Fibroblast of mammary gland (primary cell): ENCODE measurements at places on chromosomes 2 and 18.

DNA sequence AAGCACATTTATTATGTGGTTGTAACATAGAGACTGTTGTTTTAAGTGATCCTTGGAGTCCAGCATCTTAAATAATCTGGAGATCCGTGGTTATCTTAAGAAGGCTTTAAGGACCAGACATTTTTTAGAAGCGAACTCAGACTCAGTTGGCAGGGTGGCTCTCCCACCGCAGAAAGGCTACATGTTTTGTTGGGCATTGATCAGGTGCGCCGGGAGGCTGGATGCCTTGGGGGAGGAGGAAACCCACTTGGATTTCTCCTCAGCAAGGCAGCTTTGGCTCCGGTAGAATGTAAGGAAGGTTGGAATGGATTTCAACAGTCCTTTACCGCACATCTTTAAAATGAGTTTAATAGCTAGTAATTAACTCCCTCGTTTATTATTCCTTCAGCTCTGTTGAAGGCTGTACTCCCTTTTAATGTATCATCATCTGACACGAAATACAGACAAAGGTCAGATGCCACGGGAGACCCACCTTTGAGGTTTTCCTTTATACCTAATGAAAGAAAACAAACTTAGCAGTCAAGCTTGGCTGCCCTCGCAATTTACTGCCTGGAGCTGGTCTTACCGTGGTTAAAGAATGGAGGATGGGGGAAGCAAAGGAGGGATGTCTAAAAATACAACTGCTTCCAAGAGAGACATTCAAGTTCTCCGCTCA is 1.2 kb downstream of the TMEM200C start:
- no peak for DNase-seq

DNA sequence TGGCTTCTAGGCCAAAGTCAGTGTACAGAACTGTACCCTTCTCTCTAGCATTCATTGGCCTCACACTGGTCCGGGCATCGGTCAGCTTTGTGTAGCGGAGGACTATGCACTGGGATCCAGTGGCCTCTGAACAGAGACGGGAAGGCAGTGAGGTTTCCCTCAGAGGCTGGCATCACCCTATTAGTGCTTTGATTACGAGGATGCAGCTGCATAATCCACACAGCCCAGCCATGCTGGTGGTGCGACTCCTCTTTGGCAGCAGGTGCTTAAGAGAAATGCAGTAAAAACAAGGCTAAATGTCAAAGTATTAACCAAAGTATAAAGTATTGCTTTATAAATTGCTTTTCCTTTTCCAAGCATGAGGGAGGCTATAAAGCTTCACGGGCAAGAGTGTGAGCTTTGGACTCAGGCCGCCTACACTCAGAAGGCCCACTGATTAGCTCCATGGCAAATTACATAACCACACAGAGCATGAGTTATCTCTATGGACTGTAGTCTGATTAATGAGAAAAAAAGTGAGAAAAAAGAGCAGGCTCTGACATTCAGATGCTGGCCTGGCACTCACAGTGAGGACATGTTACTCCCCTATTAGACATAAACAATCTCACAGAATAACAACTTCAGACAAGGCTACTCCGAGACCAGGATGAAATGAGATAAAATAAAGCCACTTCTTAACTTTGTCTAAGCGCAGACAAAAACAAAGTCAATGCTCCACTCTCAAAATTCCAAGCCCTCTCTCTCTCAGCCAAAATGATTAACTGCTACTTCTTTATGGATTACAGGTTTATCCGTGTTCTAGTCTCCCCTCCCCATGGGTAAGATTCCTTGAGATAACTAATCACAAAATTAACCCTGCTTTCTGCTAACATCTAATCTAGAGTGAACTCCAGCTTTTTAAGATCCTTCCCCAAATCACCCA is 6.4 kb upstream of the CRYGC start:
- no peak for DNase-seq

- DNase-seq = peak; percentile 22
These were observed 675 bp downstream of the FZD5 start for GRCh38 chr2:207768866-207769596.

DNA sequence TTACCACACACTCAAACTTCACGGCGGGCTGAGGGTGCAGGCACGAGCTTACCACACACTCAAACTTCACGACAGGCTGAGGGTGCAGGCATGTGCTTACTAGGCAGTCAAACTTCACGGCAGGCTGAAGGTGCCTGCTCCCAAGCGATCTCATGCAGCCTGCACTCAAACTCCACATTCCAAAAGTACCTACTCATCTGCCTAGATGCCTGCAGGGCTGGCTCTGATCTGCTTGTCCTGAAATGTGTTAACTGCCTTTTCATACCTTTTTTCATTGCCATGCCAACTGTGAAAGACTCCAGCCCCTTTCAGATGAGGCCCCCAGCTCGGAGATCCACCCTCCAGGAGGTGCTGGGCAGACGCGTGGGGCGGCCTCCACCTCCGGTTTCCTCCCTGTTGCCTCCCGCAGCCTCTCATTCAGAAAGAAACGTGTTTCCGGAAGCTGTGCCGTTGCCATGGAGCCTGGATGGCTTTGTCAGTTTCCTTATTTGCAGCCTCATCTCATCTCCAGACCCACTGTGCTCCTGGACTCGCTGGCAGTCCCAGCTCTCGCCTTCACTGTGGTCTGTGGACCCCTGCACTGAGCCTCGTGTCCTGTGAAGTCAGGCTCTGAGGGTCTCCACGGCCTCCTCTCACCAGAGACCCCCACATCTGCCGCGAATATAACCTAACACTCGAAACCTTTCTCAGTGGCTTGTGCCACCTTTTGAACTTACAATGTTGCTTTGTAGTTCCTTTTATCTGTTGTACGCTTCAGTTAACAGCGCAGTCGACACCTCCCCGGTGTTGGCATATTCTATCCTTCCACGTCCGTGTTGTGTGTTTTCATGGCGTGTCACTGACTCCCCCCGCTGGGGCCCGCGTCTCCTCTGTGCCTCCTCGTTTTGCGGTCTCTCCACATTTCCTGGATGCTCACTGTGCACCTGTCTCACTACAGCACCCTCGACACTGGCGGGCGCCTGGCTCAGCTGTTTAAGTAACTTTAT is 106.1 kb upstream of the ALKAL2 start:
- no peak for DNase-seq

- no peak for DNase-seq
These were observed 381.8 kb upstream of the POU3F3 start for GRCh38 chr2:104472076-104472475.

DNA sequence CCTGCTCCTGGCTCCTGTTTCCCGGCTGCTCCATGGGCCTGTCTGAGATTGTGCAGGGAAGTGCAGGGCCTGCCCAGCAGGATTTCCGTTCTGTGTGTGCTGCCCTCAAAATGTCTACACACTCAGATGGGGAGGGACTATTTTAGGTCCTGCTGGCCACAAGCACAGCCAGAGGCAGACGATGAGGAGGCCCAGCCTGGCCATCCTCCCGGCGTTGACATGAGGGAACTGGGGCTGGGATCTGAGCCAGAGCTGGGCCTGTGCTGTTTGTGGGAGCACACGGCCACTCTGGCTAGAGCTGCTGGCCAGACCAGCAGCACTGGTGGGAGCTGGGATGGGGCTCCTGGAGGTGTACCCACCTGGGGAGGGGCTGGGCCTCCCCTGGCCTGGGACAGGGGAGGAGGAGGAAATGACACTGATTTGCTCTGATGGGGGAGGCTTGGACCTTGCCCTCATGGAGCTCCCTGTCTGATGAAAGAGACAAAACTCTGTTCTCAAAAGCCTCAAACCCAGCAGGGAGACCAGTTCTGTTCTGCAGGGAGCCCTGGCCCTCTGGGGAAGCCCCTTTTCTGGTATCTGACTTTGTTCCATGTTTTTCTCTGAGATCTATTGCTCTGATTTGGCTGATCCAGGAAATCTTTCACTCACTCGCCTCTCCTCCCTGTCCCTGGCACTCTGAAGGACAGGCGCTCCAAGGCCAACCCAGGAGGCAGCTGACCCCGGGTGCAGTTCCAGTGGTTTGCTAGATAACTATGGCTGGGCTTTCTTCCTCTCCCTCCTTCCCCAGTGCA is 161.8 kb downstream of the DYSF start:
- peak; percentile 56 for DNase-seq

DNA sequence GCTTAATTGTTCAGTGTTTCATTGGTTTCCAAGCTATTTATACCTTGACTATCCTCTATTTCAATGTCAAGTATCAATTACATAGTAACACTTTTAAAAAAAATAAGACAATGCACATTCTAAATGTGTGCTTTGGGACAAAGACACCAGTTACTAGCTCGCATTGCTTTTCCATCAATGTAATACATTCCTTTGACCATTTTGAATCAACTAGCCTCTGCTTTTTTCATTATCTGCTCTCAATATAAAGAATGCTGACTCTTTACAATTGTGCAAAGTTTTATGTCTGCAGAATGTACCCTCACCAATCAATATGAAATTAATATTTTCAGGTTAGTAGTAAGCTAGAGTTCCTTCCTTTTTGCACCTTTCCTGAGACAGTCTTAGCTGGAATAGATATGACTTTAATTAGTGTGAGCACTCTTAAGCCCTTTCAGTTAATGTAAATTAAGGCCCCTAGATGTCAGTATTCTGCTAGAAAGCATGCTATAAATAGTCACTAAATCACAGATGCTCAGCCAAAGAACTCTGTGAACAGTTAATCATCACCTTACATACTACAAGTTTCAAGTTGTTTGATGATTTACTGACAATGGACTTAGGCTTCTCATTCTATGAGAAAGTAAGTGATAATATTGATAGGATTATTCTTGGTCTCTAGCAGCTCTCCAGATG is 413.6 kb downstream of the PTH2R start:
- DNase-seq = no peak

DNA sequence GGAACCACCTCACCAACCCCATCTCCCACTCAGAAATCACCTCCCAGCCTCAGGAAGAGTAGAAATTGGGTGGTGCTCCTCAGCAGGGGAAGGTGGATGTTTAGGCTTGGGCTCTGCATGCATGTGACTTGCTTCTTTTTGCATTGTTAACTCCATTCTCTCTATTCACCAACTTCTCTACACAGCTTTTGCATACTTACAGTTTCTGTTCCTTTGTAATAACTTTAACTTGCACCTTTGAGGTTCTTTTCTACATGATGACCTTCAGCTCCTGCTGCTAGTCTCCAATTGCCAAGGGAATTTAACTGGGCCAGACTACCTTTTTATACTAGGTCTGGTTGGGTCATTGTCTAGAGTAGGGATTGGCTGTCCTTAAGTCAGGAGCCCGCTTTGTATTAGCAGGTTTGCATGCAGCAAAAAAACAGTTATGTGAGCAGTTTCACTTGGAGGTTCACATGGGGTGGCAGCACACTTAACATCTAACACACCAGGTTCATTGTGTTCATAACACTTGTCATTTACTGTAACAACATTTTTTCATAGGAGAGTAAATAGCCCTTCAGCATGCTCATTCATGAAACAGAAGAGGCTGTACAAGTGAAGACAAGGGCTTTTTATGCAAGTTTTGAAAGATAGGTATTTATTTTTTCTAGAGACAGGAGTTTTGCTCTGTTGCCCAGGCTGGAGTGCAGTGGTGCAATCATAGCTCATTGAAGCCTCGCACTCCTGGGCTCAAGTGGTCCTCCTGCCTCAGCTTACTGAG is 12.0 kb downstream of the MRPL35 start:
- DNase-seq = no peak

DNA sequence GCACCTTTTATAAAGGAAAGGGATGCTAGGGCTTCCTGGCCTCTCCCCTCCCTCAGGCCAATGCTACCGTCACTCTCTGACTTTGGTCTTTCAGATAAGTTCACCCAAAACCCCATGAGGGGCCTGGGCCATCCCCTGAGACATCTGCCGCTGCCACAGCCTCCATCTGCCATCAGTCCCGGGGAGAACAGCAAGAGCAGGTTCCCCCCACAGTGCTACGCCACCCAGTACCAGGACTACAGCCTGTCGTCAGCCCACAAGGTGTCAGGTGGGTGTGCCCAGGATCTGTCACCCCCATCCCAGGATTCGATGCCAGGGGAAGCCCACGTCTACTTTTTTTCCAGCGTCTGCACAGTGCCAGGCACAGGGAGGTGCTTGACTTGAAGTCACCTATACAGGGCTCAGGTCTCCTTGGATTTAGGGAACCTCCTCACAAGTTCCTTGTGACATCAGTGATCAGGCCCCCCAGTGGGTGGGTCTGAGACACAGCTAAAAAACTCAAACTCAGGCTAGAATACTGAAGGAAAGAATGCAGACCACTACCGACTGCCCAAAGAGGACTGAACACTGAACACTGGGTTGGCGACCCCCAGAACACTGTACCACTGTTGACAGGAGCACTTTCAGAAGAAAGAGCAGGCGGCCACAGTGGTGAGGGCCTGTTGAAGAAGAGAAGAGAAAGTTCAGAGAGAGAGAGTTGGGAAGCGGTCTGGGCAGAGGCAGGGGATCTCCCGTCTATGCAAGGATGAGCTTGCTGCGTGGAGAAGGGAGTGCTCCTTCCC is 85.3 kb downstream of the EPAS1 start:
- DNase-seq = no peak

DNA sequence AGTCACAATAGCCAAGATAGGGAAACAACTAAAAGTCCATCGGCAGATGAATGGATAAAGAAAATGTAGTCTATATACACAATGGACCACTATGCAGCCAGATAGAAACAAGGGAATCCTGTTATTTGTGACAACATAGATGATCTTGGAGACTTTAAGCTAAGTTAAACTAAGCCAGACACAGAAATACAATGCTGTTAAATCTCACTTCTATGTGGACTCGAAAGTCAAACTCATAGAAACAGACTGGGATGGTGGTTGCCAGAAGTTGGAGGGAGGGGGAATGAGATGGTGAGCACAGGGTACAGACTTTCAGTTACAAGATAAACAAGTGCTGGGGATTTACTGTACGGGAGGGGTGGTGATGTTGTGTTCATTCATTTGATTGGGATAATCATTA is 5.4 kb upstream of the CNDP1 start:
- no peak for DNase-seq

- no peak for DNase-seq
These were observed 277 bp upstream of the INPP1 start for GRCh38 chr2:190343089-190343535.

GRCh38 chr2:173204316-173204715 is 128.7 kb downstream of the MAP3K20 start:
- DNase-seq = peak; percentile 50

DNA sequence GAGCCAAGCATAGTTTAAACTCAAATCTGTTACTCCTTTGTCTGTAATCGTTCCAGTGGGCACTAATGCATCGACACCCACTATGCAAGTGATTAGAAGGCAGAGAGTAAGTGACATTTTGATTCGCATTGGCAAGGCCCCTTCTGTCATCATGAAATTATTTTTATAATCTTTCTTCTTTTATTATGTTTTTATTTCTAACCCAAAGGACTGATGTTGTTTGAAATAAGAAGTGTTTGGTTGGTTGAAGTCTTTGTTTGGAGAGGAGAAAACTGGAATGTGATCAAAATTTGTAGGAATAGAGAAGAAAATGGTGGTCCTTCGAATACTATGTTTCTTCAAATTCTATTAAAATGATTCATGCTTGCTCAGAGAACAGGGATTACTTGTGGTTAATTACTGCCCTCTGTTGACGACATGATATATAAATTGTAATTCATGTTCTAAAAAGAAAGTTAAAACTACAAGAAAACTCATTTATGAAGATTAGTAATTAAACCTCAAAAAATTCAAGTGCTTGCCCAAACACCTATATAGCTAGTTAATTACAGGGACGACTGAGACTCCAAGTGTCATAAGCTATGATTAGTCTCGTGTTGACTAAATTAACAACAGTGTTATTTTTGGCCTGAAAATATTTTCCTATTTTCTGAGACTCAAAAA is 26.4 kb upstream of the TFPI start:
- DNase-seq = peak; percentile 87
